ENCODE measurements at places on chromosomes 2 and 18. TPM values are rescaled to one million over a fixed set of nuclear protein-coding genes. Genes with fewer than 3 reads are reported as not detected.

- no peak for DNase-seq
- no peak overlapping the region for H3K4me3 ChIP-seq
- H3K36me3 ChIP-seq, result no peaks in the 10 kb centered on the region
- no peaks in the 10 kb centered on the region for H3K27me3 ChIP-seq
Measured at GRCh38 chr2:37851828-37852584, 73.1 kb upstream of the RMDN2 start.

DNA sequence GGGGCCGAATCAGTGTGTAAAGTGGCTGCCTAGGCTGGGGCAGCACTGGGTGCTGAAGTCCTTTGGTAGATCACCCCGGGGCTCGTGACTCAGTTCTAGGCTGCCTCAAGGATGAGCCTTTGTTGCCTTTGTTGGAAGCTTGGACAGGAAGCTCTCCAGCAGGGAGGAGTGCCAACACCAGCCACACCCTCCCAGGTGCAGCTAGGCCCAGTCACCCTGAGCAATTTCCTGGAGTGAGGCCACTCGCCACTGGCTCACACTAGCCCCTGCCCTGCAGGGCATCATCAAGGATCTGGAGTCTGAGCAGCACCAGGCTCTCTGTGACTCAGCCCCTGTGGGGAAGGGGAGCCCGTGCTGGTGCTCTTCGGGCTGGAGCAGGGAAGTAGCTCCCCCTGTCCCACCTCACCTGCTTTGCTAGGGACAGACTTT is 6.7 kb upstream of the SDC1 start:
- no peaks in the 10 kb centered on the region for H3K27me3 ChIP-seq
- no peaks in the 10 kb centered on the region for H3K36me3 ChIP-seq
- no peak overlapping the region for H3K4me3 ChIP-seq
- H3K27ac ChIP-seq, result no peak overlapping the region

- H3K27me3 ChIP-seq, result peaks cover 7% of the 10 kb centered on the region
- peak; percentile 84 for DNase-seq
- H3K4me3 ChIP-seq, result peak overlapping the region; percentile 91
- H3K27ac ChIP-seq, result peak overlapping the region; percentile 91
- peaks cover 12% of the 10 kb centered on the region for H3K4me1 ChIP-seq
- H3K36me3 ChIP-seq, result peaks cover 13% of the 10 kb centered on the region
Measured at GRCh38 chr2:216636551-216637450, 3.6 kb downstream of the IGFBP2 start.

- DNase-seq, result peak; percentile 91
- no peaks in the 10 kb centered on the region for H3K36me3 ChIP-seq
- no peaks in the 10 kb centered on the region for H3K4me1 ChIP-seq
Measured at GRCh38 chr2:134245340-134245984, 8.4 kb upstream of the MGAT5 start.

DNA sequence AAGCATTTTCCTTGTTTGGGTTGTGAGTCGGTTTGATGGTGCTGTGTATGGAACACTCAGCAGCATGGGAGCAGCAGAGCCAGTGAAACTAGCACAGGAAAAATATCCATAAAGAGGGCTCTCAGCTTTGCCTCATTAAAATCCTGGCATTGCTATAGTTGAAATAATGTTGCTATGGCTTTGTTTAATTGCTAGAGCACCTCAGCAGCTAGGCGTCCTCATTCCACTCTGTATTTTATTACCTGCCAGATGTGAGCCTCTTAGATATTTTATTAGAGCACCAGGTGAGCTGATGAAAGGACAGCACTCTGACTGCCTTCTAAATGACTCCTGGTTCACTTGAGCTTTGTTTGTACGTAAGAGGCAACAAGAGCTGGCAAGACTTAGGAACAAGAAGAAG is 232.4 kb downstream of the MTX2 start:
- DNase-seq, result no peak
- H3K4me1 ChIP-seq, result no peaks in the 10 kb centered on the region
- no peaks in the 10 kb centered on the region for H3K27me3 ChIP-seq
- no peaks in the 10 kb centered on the region for H3K36me3 ChIP-seq
- no peak overlapping the region for H3K4me3 ChIP-seq
- no peak overlapping the region for H3K27ac ChIP-seq

GALNT14 gene
- total RNA-seq, result 2.0 TPM

ITGB6 gene
- total RNA-seq, result not detected

Measured in endodermal cell (in vitro differentiated cells).